ENCODE measurements at places on chromosomes 2 and 18. TPM values are rescaled to one million over a fixed set of nuclear protein-coding genes. Genes with fewer than 3 reads are reported as not detected.

Gene CHAC2
- total RNA-seq = 10.7 TPM

Gene EFHD1
- total RNA-seq = 2.8 TPM

Gene CHRND
- not detected for total RNA-seq

Gene ZNF804A
- not detected for total RNA-seq

Gene APLF
- total RNA-seq = 3.7 TPM

Gene TCF23
- not detected for total RNA-seq

Gene DUSP28
- total RNA-seq = 1.6 TPM

Gene ADAM23
- total RNA-seq = 24.2 TPM

Gene TMEM198
- 8.8 TPM for total RNA-seq

Gene EVX2
- total RNA-seq = not detected
